Myocyte (in vitro differentiated cells): ENCODE measurements at places on chromosomes 7 and 10. TPM values are rescaled to one million over a fixed set of nuclear protein-coding genes. Genes with fewer than 3 reads are reported as not detected.

Gene SLC13A1
- not detected in 2 replicates for total RNA-seq

Gene GSDME
- 28.2 and 33.7 TPM in 2 replicates for total RNA-seq

Gene C7orf57
- 0.83 and 1.1 TPM in 2 replicates for total RNA-seq

GRCh38 chr7:134174795-134175261 is 47.7 kb downstream of the LRGUK start:
- DNase-seq = peak; percentile 87

- no peak for DNase-seq
These were observed 20.9 kb upstream of the MKLN1 start for GRCh38 chr7:131306777-131307176.

Gene ECHDC3
- total RNA-seq = 1.3 and 2.4 TPM in 2 replicates

GRCh38 chr10:5038101-5038500 is 34.4 kb upstream of the AKR1C2 start:
- DNase-seq = no peak

GRCh38 chr7:130908345-130909160 is 174.5 kb upstream of the KLF14 start:
- no peak for DNase-seq
